Stimulated activated CD4-positive, alpha-beta T cell treated with anti-CD3 and anti-CD28 coated beads, TNF-alpha, amount 100 ng/mL, for 24 hours (primary cell): ENCODE measurements at places on chromosomes 1 and 21.

- DNase-seq, result no peak
Observed at GRCh38 chr1:169959686-169960085, 66.0 kb upstream of the SCYL3 start.

GRCh38 chr1:28893403-28894102 lies 20.8 kb upstream of the EPB41 start:
- DNase-seq, result no peak

GRCh38 chr1:10170239-10170574 lies 40.2 kb upstream of the KIF1B start:
- DNase-seq, result no peak

DNA sequence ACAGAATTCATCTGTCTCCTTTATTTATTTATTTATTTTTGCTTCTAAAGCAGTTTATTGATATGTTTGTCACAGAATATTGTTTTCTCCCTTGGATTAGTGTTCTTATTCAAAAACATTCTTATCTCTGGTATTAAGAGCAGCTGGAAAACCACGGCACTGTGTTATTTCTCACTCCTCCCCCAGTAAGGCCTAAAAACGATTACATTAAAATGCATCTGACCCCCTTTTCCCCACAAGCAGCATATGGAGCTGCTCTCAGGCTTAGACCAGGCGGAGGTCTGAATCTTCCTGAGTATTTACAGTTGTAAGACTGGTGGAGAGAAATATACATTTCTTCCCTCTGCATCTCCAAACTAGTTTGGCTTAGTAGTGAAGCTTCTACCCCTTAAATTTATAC lies 86.8 kb downstream of the HLX start:
- DNase-seq, result no peak

DNA sequence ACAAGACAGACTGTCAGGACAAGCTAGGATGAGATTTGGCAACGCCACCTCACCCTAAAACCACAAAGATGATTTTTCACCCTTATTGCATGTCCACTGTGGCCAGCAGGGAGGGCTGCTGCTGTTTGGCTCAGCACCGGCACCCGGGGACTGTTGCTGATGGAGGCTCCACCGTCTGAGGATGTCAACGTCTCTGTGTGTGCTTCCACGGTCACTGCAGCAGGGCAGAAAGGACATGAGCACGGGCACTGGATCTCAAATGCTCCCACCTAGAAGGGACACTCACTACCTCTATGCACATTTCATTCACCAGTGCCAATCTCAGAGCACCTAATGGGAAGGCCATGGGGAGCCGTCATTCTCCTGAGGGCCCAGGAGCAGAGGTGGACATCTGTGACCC lies 599.6 kb downstream of the PTPRU start:
- no peak for DNase-seq

- no peak for DNase-seq
Observed at GRCh38 chr1:22576150-22576544, 12.9 kb downstream of the EPHA8 start.

- no peak for DNase-seq
Observed at GRCh38 chr21:33670076-33670978, 28.0 kb downstream of the ITSN1 start.

- DNase-seq, result no peak
Observed at GRCh38 chr1:20076710-20077461, 6.9 kb downstream of the PLA2G5 start.

DNA sequence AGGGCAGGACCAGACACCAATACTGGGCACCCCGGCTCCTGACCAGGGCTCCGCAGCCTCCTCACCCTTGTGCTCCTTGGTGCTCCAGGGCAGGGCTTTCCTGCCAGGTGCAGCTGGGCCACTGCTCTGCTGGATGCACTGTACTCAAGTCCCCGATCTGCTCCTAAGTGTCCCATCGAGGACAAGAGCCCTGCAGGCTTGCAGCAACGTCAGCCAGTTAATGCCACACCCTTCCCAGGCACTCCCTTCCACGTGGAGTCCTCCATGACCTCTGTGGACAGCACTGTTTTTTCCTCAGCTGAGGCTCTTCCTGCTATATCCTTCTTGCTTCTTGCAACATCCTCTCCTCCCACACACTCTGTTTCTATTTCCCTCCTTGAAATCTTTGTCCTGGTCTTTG lies 94.0 kb upstream of the NGF start:
- DNase-seq, result no peak

DNA sequence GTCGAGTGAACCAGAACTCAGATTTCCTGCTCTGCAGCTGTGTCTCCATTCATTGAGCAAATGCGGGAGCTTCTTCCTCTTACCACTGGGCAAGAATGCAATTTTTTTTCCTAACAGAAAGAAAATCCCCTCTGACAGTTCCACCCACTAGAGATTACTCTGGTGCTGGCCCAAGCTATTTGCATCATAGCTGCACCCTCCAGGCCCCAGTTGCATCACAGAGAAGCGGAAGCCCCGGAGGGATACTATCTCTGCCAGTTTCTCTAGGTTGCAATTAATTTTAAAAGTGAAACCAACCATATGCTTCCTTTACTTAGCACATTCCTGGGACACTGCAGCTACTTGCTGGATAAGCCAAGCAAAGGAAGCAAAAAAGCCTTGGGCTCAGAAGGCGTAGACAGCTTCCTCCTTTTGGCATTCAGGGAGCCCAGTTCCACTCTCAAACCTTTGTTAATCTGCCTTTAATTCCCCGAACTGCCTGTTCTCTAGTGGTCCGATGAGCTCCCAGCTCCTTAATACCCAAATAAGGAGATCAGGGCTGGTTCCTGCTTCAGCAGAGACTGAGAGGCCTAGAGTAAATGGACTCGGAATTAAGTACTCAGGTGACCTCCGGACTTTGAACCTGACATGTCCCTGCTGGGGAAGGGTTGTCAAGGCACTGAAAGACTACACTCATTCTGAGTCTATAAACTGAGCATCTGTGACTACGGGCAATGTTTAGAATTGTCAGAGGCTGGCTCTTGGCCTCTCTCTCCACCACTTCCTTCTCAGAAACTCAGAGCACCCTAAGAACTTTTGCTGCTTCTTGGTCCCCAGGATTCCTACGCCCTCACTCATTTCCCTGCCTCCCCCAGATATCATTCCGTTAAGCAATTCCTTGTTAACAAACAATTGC lies 72.5 kb upstream of the TNFSF18 start:
- DNase-seq, result no peak

DNA sequence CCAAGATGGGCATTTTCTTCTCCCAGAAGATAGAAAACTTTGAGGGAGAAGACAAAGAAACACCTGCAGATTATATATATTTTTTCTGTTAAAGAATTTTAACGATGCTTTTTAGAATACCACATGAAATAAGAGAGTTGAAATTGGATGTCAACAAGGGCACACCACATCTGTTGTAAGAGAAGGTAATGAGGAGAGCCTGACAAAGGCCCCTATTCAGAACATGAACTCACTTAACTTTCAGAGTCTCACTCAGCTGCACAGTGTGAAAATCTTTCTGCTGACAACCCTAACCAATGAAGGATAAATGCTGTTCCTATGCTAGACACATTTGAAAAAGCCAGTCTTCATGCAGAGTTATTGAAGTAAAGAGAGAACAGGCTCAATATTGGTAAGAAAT lies 7.3 kb downstream of the KRTAP22-2 start:
- DNase-seq, result no peak

- DNase-seq, result no peak
Observed at GRCh38 chr1:86468501-86468977, at the start of gene CLCA1. Gene CLCA1, plus strand, starts transcription at chr1:86468927. Its CDS starts 45 bp downstream, at chr1:86468972.

DNA sequence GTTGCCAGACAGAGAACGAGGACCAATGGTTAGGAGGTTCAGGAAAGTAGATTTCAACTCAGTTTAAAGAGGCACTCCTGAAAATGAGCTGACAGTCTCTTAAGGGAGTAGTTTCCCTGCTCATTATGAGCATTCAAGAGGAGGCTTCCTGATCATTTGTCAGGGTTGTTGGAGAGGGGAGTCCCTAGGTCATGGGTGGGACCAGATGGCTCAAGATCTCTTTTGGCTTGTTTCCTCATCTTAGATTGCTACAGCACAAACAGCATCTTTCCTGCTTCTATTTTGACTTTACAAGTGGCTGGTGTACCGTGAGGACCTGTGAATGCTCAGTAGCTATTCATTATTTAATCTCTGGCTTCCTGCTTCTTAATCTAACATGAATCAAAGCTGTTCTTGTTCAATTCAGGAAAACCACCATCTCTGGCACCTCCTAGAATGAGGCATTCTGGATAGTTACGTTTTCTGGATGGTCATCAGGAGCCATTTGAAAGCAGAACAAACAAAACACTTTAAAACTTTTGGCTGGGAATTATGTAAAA lies 47.6 kb downstream of the PEX14 start:
- no peak for DNase-seq

DNA sequence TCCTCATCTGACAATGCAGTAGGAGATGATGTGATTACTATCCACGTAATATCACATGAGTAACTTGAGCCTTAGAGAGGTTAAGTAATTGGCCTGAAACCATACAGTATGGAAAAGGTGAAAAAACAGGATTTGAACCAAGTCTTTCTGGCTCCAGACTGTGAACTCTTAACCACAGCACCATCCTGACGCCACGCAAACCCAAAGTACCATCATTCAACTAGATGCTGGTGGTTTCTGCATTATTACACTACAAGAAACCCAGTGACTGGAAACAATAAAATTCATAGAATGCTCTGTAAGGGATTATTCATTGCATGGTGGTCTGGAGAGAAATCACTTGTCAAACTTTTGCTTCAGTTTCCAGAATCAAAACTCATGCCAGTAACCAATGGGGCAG lies 90.7 kb downstream of the MAB21L3 start:
- no peak for DNase-seq

- DNase-seq, result no peak
Observed at GRCh38 chr1:1399872-1400575, 889 bp upstream of the CCNL2 start.

GRCh38 chr1:66400660-66401059 lies 133.3 kb upstream of the SGIP1 start:
- no peak for DNase-seq

DNA sequence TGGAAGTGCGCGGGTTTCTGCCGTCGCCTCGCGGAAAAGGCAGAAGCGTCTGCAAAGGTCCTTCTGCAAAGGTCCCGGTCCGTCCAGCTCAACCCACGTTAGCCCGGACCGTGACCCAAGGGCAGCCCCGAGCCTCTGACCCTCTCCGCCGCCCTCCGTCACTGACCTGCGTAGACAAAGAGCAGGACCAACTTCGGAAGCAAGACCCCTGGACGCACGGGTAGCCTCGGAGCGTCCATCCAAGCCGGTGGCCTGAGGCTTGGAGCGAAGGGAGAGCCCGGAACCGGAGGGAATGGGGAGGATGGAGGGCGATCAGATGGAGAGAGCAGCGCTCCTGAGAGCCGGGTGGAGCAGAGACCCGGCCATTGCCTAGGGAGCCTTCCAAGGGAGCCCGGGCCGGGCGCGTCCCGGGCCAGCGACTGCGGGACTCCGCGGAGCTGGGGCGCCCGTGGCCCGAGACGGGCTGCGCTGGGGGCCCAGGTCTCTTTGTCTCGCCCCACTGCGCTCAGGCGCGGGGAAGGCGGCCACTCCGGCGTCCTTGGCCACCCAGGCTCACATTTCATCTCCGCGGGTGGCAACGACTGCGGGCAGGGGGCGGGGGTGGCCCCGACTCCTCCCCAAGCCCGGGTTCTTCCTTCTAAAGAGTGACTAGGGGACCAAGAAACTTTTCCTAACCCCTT lies at the start of gene CYYR1:
CYYR1 (minus strand) TSS at position 585 of the 680 bp plus-strand sequence; CDS start at position 239, 346 bp downstream.
- no peak for DNase-seq

GRCh38 chr1:180167721-180168467 lies 13.2 kb downstream of the QSOX1 start:
- DNase-seq, result no peak

- DNase-seq, result no peak
Observed at GRCh38 chr21:20999659-21000058, 1.4 kb downstream of the NCAM2 start.

DNA sequence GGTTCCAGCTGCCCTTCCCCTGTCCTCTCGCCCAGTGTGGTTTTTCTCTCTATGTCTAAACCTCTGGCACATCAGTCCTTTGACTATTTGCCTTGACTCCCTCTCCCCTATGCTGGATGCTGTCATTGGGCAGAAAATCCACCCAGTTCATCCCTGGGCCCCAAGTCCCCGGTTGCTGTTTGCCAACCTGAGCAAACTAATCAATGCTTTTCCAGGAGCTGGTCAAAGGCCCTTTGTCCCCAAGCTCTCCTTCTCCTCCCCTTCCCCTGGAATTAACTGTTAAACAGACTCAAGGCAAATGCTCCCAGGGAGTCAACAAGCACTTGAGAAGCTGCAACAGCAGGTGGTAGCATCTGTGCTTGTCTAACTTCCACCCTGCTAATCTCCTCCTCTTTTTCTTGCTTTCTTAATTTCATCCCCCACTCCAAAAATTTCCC lies 102.7 kb downstream of the LMX1A start:
- no peak for DNase-seq

GRCh38 chr21:36076878-36077655 lies 7.2 kb downstream of the CBR1 start:
- no peak for DNase-seq

- DNase-seq, result no peak
Observed at GRCh38 chr1:177558372-177558771, 387.6 kb downstream of the BRINP2 start.

DNA sequence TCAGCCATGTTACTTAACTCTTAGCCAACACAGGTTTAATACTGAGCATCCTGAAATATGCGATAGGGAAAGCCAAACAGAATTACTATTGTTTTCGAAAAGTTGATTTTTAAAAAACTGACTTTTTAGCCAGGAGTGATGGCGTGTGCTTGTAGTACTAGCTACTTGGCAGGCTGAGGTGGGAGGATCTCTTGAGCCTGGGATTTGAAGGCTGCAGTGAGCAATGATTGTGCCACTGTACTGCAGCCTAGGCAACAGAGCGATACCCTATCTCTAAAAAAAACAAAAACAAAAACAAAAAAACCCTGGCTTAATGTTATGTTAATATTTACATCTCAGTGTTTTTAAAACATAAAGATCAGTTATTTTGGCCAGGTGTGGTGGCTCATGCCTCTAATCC lies 16.7 kb downstream of the NMNAT1 start:
- DNase-seq, result no peak

GRCh38 chr1:39258146-39258924 lies 53.8 kb downstream of the MACF1 start:
- peak; percentile 58 for DNase-seq

- no peak for DNase-seq
Observed at GRCh38 chr1:2966449-2967328, 54.6 kb upstream of the ACTRT2 start.

GRCh38 chr1:47635597-47635996 lies 197.8 kb downstream of the FOXD2 start:
- DNase-seq, result no peak

- peak; percentile 75 for DNase-seq
Observed at GRCh38 chr1:155989242-155990004, 11.1 kb upstream of the ARHGEF2 start.

DNA sequence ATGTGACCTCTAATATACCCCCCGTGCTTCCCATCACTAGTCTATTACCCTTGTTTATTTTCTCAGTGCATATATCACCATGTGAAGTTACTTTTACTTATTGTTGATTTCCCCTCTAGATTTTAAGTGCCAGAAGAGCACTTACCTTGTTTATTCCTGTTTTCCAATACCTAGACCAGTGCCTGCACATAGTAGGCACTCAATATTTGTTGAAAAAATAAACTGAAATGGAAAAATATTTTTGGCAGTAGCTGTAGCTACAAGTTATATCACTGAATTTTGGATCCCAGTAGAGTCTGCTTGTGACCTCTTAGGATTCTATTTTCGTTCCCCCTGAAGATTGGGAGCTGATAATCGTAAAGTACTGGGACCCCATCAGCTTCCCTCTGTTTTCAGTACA lies 32.0 kb upstream of the FOXE3 start:
- DNase-seq, result no peak
